ENCODE measurements at places on chromosomes 11 and 22. TPM values are rescaled to one million over a fixed set of nuclear protein-coding genes. Genes with fewer than 3 reads are reported as not detected.

DNA sequence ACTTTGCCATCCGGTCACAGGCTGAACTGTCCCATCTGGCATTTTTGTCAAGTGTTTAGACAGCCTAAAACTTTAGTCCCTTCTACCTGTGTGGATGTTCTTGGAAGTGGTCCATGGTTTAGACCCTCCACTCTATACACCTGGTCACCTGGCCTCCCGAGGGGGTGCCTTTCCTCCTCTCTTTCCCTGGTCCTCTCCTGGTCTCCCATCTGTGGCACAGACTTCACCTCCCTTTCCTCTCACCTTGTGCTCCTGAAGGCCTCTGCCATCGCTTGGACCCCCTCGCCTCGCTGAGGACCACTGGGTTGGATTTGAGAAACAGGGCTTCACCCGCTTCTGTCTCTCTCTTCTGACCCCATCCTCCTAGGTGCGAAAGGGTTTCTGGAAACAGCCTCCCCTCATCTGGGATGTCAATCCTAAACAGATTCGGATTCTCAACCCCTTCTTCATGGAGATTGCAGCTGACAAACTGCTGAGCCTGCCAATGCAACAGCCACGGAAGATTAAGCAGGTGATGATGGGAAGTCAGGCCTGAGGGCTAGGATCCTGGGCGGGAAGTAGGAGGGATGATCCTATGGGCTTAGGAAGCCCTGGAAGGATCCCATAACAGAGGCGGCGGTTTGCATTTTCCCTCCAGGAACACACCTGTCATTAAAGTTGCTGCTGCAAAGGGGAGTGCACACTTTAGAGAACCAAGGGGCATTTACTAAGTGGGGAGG lies 53.6 kb downstream of the ST3GAL4 start:
- DNase-seq = no peak
- peaks cover 17% of the 10 kb centered on the region for H3K4me1 ChIP-seq
- no peak overlapping the region for H3K27ac ChIP-seq
- H3K36me3 ChIP-seq = peaks cover 22% of the 10 kb centered on the region

DNA sequence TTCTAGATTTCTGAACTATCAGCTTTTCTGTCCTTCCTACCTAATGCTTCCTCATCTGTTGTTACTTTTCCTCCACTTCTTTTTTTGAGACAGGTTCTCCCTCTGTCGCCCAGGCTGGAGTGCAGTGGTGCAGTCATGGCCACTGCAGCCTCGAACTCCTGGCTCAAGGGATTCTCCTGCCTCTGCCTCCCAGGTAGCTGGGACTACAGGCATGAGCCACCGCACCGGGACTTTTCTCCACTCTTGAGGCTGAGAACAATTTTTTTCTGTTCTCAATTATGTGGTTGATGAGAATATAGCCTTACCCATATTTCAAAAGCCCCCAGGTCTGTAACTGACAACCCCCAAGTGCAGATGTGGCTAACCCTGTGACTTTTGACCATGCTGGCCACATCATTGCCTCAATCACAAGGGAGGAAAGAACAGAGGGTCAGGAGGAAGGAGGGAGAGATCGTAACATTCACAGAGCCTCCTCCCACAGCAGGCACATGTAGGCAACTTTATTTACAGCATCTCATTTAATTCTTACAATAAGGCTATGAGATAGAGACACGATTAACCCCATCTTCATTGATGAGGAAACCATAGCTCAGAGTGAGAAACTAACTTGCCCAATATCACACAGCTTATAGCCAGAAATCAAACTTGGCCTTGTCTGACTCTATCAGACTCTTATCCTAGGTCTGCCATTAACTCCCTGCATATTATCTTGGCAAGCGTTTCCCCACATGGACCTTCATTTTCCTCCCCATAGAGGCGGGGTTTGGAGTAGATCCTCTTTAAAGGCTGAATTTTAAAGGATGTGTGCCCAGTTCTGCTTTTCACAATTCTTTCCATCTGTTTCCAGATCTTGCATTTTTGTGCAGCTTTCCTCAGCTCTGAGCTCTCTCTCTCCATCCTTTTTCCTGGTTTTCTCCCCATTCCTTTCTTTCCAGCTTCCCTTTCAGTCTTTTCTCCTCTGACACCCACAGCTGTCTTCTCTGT lies 9.6 kb downstream of the POU2F3 start:
- no peak overlapping the region for H3K27ac ChIP-seq
- DNase-seq = no peak
- peaks cover 30% of the 10 kb centered on the region for H3K27me3 ChIP-seq
- no peak overlapping the region for H3K4me3 ChIP-seq

GRCh38 chr22:46108564-46109473 lies 41.5 kb upstream of the PPARA start:
- no peak for DNase-seq
- no peak overlapping the region for H3K4me3 ChIP-seq
- H3K4me1 ChIP-seq = peaks cover 47% of the 10 kb centered on the region
- peaks cover 46% of the 10 kb centered on the region for H3K36me3 ChIP-seq
- peak overlapping the region; percentile 59 for H3K27ac ChIP-seq

- no peak for DNase-seq
- no peaks in the 10 kb centered on the region for H3K36me3 ChIP-seq
- H3K4me3 ChIP-seq = no peak overlapping the region
- H3K4me1 ChIP-seq = peaks cover 6% of the 10 kb centered on the region
- H3K27me3 ChIP-seq = no peaks in the 10 kb centered on the region
- H3K27ac ChIP-seq = no peak overlapping the region
Observed at GRCh38 chr22:50684501-50684900, 11.9 kb downstream of the SHANK3 start.

GRCh38 chr22:49861642-49862495 lies 8.2 kb downstream of the ZBED4 start:
- H3K36me3 ChIP-seq = peaks cover 7% of the 10 kb centered on the region
- no peak overlapping the region for H3K4me3 ChIP-seq
- no peaks in the 10 kb centered on the region for H3K27me3 ChIP-seq
- H3K27ac ChIP-seq = no peak overlapping the region
- no peaks in the 10 kb centered on the region for H3K4me1 ChIP-seq
- DNase-seq = no peak

GRCh38 chr22:47497666-47498065 lies 735.2 kb downstream of the TBC1D22A start:
- H3K27me3 ChIP-seq = no peaks in the 10 kb centered on the region
- DNase-seq = no peak
- no peaks in the 10 kb centered on the region for H3K4me1 ChIP-seq
- no peaks in the 10 kb centered on the region for H3K36me3 ChIP-seq
- no peak overlapping the region for H3K4me3 ChIP-seq

GRCh38 chr22:42079319-42080251 lies at the start of gene SMDT1:
TSS of gene SMDT1 (plus strand) at chr22:42079700. CDS start at chr22:42079769, 69 bp downstream.
- H3K4me1 ChIP-seq = peaks cover 22% of the 10 kb centered on the region
- peak within 1 kb of the TSS; percentile 96 for H3K27ac ChIP-seq
- peaks cover 4% of the 10 kb centered on the region for H3K36me3 ChIP-seq
- peak within 1 kb of the TSS; percentile 95 for H3K4me3 ChIP-seq

DNA sequence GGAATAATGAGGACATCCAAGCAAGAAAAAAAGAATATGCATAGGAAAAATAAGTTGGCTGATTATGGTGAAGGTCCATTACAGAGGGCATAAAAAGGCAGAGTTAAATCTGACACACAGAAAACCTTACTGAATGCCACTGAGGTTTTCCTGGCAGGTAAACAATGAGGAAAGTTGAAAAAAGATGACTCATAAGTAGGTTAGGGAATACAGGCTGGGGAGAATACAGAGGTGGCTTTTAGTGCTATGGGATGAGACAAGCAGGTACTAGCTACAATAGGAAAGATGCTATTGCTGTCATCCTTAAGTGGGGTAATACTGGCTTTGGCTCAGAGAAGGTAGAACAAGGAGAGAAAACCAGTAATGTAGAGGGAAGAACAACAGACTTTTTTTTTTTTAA lies 44.7 kb downstream of the CSTF3 start:
- H3K36me3 ChIP-seq = no peaks in the 10 kb centered on the region
- DNase-seq = peak; percentile 15
- no peak overlapping the region for H3K27ac ChIP-seq
- H3K4me3 ChIP-seq = no peak overlapping the region

- H3K27ac ChIP-seq = no peak overlapping the region
- no peaks in the 10 kb centered on the region for H3K36me3 ChIP-seq
- no peak for DNase-seq
- H3K27me3 ChIP-seq = peaks cover 27% of the 10 kb centered on the region
- H3K4me1 ChIP-seq = no peaks in the 10 kb centered on the region
Observed at GRCh38 chr11:69489746-69490365, 8.4 kb downstream of the LINC01488 start.

DNA sequence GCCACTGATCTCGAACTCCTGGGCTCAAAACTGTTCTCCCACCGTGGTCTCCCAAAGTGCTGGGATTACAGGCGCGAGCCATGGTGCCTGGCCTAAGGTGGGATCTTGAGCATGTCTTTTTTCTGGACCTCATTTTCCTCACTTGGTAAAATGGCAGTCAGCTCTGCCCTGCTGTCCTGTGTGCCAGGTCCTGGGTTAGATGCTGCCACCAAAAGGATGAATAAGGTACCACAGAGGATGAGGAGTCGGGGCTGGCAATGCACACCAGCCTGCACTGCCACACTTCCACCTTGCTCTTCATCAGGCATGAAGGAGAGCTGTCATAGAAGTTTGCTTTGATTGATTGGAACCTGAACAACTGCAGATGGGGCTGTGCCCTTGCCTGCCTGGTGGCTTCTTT lies 32.3 kb downstream of the ACO2 start:
- H3K27me3 ChIP-seq = no peaks in the 10 kb centered on the region
- no peak overlapping the region for H3K27ac ChIP-seq
- peaks cover 12% of the 10 kb centered on the region for H3K36me3 ChIP-seq
- no peak overlapping the region for H3K4me3 ChIP-seq

- DNase-seq = no peak
- H3K36me3 ChIP-seq = peaks cover 15% of the 10 kb centered on the region
- H3K4me1 ChIP-seq = peaks cover 4% of the 10 kb centered on the region
Observed at GRCh38 chr11:108524422-108524821, 26.2 kb upstream of the POGLUT3 start.

GRCh38 chr11:32172848-32173834 lies 82.3 kb downstream of the RCN1 start:
- peaks cover 6% of the 10 kb centered on the region for H3K27me3 ChIP-seq
- no peak overlapping the region for H3K4me3 ChIP-seq
- no peaks in the 10 kb centered on the region for H3K4me1 ChIP-seq
- no peak for DNase-seq

GRCh38 chr11:6127881-6128280 lies 20.4 kb downstream of the OR56B4 start:
- H3K27ac ChIP-seq = no peak overlapping the region
- no peaks in the 10 kb centered on the region for H3K4me1 ChIP-seq
- no peaks in the 10 kb centered on the region for H3K36me3 ChIP-seq
- DNase-seq = no peak
- H3K27me3 ChIP-seq = no peaks in the 10 kb centered on the region
- no peak overlapping the region for H3K4me3 ChIP-seq

- H3K36me3 ChIP-seq = no peaks in the 10 kb centered on the region
- no peak overlapping the region for H3K27ac ChIP-seq
- H3K4me1 ChIP-seq = peaks cover 2% of the 10 kb centered on the region
- no peak overlapping the region for H3K4me3 ChIP-seq
- peaks cover 33% of the 10 kb centered on the region for H3K27me3 ChIP-seq
Observed at GRCh38 chr11:2770096-2770751, 70.4 kb upstream of the KCNQ1OT1 start.

GRCh38 chr22:42317691-42318547 lies 47.5 kb upstream of the TCF20 start:
- peak overlapping the region; percentile 73 for H3K27ac ChIP-seq
- H3K27me3 ChIP-seq = no peaks in the 10 kb centered on the region
- DNase-seq = no peak
- no peaks in the 10 kb centered on the region for H3K36me3 ChIP-seq

GRCh38 chr11:58707767-58708166 lies 24.0 kb downstream of the GLYAT start:
- no peaks in the 10 kb centered on the region for H3K27me3 ChIP-seq
- H3K4me1 ChIP-seq = no peaks in the 10 kb centered on the region
- DNase-seq = no peak
- H3K27ac ChIP-seq = no peak overlapping the region

GRCh38 chr11:121420398-121420797 lies 31.7 kb upstream of the SORL1 start:
- H3K27me3 ChIP-seq = peaks cover 5% of the 10 kb centered on the region
- no peak overlapping the region for H3K27ac ChIP-seq
- H3K4me1 ChIP-seq = peaks cover 18% of the 10 kb centered on the region
- no peaks in the 10 kb centered on the region for H3K36me3 ChIP-seq
- no peak overlapping the region for H3K4me3 ChIP-seq

GRCh38 chr22:46617986-46618647 lies 2.1 kb upstream of the GRAMD4 start:
- no peak overlapping the region for H3K4me3 ChIP-seq
- no peak for DNase-seq
- no peaks in the 10 kb centered on the region for H3K27me3 ChIP-seq

DNA sequence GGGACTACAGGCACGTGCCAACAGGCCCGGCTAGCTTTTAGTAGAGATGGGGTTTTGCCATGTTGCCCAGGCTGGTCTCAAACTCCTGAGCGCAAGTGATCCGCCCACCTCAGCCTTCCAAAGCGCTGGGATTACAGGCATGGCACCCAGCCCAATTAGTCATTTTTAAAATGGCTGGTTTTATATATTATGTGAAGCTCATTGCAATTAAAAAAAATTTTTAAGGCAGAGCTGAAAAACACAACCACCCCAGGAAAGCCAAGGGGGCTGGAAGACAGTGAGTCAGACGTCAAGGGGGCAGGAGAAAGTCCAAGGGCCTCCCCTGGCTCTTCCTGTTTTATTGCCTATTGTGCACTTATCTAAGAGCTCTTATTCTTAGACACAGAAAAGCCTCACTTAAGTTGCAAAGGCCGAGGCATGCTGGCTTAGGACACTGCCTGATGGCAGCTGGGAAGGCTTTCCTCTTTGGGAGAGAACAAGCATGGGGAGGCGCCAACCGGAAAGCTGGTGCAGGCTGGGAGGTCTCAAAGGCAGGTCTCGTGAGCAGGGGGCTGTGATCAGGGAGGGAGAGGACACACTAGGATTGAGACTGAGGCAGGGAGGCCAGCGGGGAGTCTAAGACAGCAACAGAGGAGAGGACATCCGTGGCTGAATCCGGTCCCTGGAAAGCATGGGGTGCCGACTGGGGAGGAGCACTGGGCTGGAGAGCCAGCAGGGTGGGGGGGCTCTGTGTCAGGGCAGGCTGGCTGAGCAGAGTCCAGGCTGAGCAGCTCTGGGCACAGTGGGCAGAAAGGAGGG lies 11.1 kb upstream of the OSM start:
- no peaks in the 10 kb centered on the region for H3K27me3 ChIP-seq
- H3K4me1 ChIP-seq = peaks cover 13% of the 10 kb centered on the region
- DNase-seq = no peak
- H3K36me3 ChIP-seq = no peaks in the 10 kb centered on the region
- no peak overlapping the region for H3K27ac ChIP-seq

The PAX6 gene
- 0.15 TPM for polyA plus RNA-seq

The CCDC73 gene
- not detected for polyA plus RNA-seq

The MRGPRX3 gene
- polyA plus RNA-seq = 3.1 TPM

The IFTAP gene
- polyA plus RNA-seq = 22.8 TPM

The ARVCF gene
- polyA plus RNA-seq = 8.4 TPM
